MV-4-11 (cell line): ENCODE measurements at places on chromosomes 1 and 21.
A peak's percentile ranks its signal among the peaks of the same experiment; 100 is the strongest.

- DNase-seq = no peak
Observed at GRCh38 chr1:2821966-2822620, 20.6 kb upstream of the TTC34 start.

DNA sequence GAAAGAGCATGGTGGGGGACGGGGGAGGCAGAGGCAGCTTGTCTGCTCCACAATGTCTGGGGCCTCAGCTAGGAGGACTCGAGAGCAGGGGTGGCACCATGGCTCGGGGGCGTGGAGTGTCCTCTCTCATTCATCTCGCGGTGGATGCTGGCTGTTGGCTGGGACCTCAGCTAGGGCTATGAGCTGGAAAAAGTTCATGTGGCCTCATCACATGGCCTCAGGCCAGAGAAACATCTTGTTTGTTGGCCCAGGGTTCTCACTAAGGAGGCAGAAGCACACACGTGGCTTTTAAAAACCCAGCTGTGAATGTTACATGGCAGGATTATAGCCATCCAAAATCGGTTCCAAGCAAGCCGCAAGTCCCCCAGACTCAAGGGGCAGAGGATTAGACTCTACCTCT, 6.2 kb upstream of the CENPS start:
- no peak for DNase-seq

DNA sequence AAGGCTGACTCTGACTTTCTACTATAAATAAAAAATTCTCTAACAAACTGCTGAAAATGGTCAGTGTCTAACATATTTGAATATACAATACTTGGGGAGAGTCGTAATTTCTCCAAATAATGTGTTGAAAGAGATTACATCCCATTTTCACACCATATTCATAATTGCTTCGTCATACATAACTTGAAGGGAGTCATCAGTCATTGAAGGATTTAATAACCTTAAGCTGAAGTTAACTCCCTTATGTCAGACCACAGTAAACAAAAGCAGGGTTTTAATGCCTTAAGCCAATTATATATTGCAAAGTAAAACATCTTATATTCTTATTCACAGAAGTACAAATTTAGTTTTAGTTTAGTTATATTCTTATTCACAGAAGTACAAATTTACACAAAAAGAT, 129.9 kb downstream of the RERE start:
- no peak for DNase-seq

DNA sequence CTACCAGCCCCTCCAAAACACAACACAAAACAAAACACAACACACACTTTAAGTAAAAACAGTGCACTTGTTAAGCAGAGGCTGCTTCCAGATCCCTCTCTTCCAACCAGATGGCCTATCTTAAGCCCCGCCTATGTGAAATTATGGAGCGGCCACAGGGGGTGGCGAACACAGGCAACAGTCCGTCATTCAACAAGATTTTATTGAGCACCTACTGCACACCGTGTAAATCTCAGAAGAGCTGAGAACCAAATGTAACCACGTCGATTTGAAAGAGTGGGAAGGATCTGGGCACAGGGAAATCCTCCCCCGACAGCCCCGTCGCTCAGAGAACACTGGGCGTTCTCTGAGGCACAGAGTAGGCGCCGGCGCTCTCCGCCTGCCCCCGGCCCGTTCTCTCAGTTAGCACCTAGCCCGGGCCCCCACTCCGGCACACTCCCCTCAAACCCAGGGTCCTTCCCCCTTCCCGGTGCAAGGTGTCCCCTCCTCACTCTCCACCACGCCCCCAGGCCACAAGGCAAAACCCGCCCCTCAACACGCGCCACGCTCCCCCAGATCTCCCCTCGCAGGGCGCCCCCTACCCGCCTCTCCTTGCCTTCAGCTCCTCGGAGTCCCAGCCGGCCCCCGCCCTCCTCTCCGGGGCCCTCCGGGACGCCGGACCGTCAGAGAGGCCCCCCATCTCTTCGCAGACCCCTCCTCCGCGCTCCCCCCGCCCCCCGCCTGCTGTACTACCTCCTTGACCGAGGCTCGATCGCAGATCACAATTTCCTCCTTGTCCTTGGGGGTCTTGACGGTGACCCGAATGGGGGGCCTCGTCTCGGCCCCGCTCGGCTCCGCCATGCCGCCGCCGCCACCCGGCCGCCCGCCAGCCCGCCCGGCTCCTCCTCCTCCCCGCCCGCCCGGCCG, 483 bp downstream of the UBQLN4 start:
- peak; percentile 70 for DNase-seq

GRCh38 chr1:241473026-241473425, 46.5 kb downstream of the FH start:
- DNase-seq = no peak

GRCh38 chr1:181430015-181430885, 53.1 kb upstream of the CACNA1E start:
- peak; percentile 11 for DNase-seq

GRCh38 chr1:66980745-66981367, 56.1 kb downstream of the MIER1 start:
- DNase-seq = no peak

DNA sequence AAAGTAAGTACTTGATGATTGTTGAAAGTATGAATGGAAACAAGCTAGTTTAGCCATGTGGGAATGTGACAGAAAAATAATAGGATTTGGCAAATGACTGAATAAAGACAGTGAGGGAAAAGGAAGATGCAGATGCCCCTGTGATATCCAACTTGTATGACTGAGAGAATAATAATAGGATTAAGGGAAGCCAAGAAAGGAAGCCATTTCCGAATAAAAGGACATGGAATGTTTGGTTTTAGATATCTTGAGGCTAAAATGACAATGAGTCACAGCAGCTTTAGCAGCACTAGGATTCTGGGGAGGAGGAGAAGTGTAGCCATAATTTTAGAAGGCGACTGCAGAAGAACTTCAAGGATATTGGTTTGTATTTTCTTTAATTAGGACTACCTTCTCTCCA, 109.2 kb downstream of the TTLL7 start:
- DNase-seq = no peak

DNA sequence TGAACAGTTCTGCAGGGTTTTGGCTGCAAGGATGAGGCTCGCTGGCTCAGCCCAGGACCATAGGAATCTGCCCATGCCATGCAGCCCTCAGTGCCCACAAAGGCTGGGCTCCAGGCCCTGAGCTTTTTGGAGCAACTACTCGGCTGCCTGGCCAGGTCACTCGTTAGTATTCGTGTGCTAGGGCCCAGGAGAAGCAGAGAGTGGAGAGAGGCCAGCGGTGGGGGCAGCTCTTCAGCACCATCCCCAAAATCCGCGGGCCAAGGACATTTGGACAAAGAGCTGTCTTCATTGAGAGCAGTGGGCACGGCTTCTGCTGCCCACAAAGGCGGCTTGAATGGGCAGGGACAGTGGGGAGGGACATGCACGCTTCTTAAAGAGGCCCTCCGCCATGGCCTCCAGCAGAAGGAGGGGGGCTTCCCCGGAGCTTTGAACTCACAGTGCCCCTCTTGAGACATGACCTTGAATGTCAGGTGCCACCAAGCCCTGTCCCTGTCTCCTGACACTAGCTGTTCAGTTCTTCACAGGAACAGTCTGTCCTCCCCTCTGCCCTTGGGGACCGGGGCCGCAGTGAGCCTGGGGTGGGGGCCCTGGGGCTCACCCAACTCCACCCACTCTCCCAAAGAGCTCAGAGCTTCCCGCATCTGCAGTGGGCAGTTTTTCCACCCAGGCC, 106.1 kb upstream of the ARHGEF16 start:
- DNase-seq = no peak

GRCh38 chr21:40846103-40846502, 855 bp downstream of the DSCAM start:
- DNase-seq = no peak

- peak; percentile 56 for DNase-seq
Observed at GRCh38 chr1:11158291-11158690, 30.9 kb upstream of the ANGPTL7 start.

- no peak for DNase-seq
Observed at GRCh38 chr1:182978151-182978853, 25.3 kb upstream of the SHCBP1L start.

DNA sequence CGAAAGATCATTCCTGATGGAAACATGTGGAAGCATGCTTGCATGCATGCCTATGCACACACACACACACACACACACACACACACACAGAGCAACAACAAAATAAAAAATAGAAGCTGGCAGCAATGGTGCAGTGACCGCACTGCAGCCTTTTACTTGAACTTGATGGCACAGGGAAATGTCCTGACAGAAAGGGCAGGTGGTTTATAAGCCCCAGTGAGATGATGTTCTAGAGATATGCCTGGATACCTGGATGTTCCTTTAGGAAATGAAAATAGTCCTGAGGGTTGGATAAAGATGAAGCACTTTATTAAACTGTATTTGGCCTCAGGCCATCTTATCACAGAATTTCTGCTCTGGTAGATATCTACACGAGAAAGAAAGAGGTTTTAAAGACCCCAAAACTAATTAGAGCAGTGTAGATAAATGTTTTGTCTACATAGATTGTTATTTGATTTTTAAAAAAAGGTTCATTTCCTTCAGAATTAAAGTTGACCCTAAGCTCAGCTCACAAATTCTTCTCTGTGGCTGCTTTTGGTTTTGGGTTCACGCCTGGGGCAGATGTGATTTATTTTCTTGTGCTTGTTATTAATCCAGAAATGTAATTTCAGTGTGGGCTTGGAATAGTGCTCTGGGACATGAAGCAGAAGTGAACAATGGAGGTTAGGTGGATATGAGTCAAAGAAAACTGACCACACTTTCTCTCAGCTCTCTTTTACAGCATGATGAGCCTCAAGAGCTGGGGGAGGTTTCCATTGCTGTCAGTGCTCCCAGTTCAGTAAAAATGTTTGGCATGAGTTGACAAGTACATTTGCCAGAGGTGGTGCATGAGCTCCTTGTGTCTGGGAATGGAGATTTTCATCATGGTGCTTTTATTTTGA, 22.9 kb downstream of the ADAM30 start:
- peak; percentile 69 for DNase-seq

DNA sequence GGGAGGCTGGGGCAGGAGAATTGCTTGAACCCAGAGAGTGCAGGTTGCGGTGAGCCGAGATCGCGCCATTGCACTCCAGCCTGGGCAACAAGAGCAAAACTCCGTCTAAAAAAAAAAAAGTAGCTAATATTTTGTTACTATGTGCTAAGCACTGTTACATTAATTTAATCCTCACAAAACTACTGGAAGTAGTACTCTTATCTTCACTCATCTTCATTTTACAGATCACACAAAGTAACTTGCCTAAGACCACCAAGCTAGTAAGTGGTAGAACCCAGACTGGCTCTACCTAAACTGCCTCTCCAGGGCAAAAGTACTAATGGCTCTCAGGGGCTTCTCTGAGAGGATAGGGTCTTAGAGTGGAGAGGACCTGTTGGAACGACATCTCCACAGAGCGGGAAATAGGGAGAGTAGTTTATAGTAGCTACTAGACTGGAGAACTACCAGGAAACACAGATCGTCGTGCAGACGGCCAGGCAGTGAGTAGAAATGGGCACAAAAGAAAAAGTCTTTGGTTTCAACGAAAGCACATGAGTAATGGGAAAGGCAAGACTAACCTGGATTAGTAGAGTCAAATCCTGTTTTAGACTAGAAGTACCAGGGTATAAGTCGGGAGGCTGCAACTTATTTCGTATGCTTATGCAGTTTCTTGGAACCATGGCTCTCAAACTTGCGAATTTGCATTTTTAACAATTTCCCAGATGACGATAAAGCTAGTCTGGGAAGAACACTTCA, 1.4 kb downstream of the CLCC1 start:
- no peak for DNase-seq

DNA sequence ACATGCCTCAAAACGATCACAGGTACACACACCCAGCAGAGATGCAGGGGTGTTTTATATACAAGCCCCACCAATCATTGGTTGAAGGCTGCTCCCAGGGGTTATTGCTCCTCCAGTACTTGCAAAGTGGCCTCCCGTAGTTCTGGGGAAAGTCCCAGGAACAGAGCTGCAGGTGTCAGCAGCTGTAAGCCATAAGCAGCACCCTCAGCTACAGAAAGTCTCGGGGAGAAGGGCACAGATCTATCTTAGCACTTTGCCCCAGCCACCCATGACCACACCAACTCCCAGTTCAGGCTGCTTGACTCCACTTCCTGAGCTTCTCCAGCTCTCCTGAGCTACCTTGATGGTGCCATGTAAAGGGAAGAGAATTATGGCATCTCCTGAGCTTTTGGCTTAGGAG, 222.7 kb upstream of the GJB5 start:
- DNase-seq = no peak

DNA sequence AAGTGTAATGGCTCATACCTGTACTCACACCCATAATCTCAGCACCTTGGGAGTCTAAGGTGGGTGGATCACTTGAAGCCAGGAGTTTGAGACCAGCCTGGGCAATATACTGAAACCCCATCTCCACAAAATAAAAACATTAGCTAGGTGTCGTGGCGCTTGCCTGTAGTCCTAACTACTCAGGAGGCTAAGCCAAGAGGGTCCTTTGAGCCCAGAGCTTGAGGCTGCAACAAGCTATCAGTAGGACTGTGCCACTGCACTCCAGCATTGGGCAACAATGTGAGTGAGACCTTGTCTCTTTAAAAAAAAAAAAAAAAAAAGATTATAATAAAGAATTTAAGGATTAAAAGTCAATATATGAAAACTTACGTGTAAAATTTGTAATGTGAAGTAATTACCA, 11.7 kb downstream of the BPNT1 start:
- DNase-seq = no peak
